Activated T-cell treated with anti-CD3 and anti-CD28 coated beads for 1 hour (primary cell): ENCODE measurements at places on chromosomes 12 and 14.

- no peak for DNase-seq
Observed at GRCh38 chr12:96167492-96167891, 26.7 kb upstream of the ELK3 start.

- DNase-seq: no peak
Observed at GRCh38 chr12:116610971-116611541, 51.9 kb downstream of the MAP1LC3B2 start.

- DNase-seq: no peak
Observed at GRCh38 chr12:45219621-45220020, 3.7 kb downstream of the ANO6 start.

- no peak for DNase-seq
Observed at GRCh38 chr12:117583677-117584225, 222.3 kb upstream of the NOS1 start.

GRCh38 chr12:14975457-14975856 is 2.6 kb downstream of the PDE6H start:
- no peak for DNase-seq

DNA sequence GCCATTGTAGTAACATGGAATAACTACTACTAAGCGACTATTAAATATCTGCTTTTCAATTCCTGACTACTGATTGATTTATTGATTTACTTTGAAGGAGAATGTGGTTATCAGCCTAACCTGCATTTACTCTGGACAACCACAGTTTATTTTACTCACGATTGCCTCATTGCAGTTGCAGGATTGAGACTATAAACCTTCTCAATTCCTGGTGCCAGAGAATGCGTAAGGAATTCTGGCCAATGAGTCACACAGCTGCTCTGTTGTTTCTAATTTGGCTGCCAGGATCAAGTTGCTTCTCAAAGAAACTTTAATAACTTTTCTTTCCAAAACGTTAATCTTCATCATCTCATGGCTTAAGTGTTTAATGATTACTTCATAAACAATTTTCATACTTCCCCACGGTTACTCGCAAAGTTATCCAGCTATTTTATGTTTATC is 13.1 kb upstream of the TMTC1 start:
- no peak for DNase-seq

DNA sequence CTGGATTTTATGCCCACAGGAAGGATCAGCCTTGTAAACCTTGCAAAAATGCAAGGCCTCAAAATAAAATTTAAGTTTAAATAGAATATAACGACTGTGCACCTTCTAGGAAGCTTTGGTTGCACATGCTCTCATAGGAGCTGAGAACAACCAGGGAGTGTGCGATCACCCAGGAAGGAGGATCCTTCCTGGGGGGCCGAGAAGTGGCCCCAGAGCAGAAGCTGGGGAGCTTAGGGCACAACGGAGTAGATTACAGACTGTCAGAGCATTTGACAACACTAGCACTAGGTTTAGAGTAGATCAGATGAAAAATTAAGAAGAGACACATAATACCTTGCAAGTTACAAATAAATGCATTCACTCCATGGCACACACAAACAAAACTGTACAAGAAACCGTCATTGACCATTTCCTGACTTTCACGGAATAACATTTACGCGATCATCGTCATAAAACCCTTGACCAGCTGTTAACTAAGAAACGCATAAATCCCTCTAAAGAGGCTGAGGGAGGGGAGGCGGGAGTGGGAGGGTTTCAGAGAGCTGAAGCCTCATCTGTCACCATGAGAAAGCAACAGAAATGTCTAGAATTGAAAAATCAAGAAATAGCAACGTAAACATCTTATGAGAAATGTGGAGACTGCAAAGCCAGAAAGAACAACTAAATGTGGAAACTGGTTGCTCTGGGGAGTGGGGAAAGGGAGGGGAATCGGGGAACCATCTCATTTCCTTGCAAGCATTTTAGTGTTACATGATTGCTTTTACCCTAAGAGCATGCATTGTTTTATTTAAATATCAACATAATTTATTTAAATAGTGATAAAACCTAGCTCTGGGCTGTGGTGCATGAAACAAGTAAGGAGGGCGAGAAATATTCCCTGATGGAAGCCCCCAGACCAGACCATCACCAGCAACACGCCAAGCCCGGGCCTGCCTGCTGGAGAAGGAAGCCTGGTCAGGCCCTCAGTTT is 13.1 kb upstream of the CCDC85C start:
- no peak for DNase-seq

GRCh38 chr12:84860718-84861117 is 51.9 kb downstream of the SLC6A15 start:
- DNase-seq: no peak

DNA sequence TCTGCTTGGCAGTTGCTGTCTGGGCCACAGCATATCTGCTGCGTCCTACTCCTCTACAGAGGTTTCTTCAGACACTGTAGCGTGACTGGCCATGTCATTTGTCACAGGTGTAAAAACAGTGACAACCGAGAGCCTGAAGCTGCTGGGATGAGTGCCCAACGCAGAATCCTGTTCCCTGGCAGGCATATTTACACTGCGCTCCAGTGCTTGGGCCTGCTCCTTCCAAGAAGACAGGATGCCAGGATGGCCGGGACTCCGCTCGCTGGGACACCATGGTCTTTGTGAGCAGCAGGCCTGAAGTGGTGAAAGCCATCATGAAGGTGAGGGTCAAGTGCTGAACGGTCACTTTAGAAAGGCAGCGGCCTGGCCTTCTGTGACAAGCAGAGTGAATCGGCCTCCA is 171.4 kb downstream of the EMP1 start:
- no peak for DNase-seq

DNA sequence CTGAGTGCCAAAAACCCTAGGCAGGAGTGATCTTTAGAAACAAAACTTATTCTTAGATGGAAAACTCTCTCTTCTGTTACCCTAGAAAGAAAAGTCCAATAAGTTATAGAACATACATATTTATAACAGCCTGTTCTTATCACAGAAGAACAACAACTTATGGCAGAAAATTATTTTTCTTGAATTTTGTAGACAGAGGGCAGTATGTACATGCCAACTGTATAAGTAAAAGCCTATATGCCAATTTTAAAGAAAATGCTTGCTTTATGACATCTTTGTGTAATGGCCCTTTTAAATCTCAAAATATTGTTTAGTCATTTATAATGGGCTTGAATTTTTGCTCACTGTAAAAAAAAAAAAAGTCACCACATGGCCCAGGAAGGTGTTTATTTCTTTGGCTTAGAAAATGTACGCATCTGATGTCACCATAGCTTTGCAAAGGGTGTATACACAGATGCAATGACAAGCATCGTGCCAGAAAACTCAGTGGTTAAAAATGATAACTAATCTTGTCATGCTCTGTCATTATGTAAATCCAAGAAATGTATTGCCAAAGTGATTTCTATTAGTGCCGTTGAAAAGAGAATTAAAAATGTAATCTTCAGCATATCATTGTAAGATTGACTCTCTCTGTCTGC is 38.3 kb upstream of the GRIP1 start:
- DNase-seq: no peak

DNA sequence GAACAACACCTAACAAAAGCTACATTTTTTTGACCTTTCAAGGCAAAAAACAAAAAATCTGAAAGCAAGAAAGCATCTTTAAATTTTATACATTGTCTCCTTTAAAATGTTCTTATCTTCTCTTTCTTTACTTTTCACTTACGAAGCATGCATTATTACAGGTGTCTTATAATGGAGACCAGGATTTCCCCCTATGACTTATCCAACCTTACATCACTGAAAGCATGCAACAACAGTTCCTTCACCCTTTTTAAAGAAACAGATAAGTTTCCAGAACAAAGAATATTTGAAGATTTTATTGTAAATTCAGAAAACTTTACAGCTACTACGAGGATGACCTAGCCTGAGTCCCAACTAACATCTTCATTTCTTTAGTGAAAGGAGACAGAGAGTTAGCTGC is 277.2 kb downstream of the AKAP6 start:
- DNase-seq: no peak

DNA sequence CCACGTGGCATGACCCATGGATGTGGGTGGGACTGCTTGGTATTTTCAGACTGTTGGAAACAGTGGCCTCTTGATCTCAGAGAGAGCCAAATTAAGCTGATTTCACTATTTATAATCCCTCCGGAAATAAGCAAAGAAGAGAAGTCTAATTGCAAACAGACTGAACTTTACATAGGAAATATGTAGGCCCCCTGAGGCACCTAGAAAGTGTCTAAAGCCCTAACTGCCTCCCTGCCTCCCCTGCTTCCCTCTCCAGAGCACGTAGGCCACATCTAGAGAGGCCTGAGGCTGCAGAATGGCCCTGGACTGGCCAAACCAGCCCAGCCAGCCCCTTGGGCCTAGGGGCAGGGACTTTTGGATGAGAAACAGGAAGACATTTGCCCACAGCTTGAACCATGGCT is 123.8 kb downstream of the ZFP36L1 start:
- no peak for DNase-seq

- DNase-seq: no peak
Observed at GRCh38 chr12:25352083-25352918, 101.6 kb upstream of the KRAS start.

DNA sequence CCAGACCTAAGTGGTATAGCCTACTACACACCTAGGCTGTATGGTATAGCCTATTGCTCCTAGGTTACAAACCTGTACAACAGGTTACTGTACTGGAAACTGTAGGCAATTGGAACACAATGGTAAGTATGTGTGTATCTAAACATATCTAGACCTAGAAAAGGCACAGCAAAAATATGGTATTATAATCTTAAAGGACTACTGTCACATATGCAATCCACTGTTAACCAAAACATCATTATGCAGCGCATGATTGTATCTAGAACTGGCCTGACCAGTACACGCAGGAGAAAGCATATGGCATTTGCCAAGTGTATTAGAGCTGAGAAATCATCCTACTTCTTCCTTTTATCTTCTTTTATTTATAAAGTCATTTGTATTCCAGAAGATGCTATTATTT is 75.5 kb downstream of the SLC8A3 start:
- no peak for DNase-seq

GRCh38 chr12:80709811-80710726 is 2.6 kb downstream of the MYF6 start:
- no peak for DNase-seq

DNA sequence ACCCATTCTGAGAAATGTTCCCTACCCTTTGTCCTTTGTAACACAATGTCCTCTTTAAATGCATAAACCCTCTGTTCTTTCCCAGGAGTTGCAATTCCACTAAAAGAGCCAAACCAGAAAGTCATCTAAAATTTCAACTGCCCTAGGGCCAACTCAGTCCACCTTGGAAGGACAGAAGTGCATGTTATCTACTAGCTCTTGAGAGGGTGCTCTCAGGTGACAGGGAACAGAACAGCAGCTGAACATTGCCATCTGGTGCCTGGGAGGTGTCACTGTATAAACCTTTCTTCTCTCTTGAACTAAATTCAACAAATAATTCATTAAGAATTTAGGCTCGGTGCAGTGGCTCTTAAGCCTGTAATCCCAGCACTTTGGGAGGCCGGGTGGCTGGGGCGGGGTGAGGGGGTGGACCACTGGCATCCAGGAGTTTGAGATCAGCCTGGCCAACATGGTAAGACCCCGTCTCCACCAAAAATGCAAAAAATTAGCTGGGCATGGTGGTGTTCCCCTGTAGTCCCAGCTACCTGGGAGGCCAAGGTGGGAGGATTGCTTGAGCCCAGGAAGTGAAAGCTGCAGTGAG is 10.3 kb upstream of the FERMT2 start:
- peak; percentile 29 for DNase-seq

- DNase-seq: no peak
Observed at GRCh38 chr12:7039403-7039802, 21.1 kb upstream of the C1S start.

DNA sequence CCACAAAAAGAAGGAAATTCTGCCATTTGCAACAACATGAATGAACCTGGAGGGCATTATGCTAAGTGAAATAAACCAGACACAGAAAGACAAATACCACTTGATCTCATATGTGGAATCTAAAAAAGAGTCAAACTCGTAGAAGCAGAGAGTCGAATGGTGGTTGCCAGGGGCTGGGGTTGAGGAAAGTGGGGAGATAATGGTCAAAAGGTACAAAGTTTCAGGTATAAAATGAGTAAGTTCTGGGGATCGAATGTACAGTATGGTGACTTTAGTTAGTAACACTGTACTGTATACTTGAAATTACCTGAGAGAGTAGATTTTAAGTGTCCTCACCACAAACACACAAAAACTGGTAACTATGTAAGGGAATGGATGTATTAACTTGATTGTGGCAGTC is 129.4 kb downstream of the PPM1H start:
- DNase-seq: no peak

GRCh38 chr12:55996201-55996714 is 818 bp upstream of the SUOX start:
- peak; percentile 55 for DNase-seq

DNA sequence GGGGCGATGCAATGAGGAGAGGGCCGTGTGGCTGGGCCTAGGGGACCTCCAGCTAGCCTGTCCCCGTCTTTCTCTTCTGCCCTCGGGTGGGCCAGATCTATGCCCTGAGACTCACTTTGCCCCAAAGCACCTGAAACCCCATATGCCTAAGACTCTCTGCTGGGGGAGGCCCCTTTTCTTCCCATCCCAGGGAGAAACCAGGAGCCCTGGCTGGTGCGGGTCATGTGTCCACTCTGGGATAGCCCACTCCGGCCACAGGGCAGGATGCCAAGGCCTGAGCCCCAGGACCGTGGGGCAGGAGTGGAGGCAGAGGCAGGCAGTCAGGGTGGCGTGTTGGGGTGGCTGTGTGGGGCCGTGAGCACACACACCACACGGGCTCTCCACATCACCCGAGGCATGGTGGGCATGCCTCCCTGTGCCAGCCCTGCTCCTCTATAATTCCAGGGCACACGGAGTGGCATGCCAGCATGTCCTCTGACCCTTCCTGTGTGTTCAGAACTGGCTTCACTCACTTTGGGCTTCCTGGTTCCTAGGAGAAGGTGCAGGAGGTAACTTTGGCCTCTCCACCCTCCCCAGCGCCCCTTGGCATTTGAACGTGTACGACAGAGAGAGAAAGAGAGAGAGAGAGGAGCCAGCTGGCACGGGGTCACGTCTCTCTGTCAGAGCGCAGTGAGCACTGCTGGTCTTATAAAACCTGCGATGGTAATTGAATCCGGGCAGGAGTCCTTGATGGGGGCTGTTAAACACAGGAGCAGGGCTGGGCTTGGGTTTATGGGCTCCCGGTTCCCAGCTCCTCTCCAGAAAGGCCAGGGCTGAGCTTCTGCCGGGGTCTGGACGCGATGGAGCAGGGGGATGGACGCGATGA is 144.2 kb downstream of the KIF26A start:
- DNase-seq: no peak

DNA sequence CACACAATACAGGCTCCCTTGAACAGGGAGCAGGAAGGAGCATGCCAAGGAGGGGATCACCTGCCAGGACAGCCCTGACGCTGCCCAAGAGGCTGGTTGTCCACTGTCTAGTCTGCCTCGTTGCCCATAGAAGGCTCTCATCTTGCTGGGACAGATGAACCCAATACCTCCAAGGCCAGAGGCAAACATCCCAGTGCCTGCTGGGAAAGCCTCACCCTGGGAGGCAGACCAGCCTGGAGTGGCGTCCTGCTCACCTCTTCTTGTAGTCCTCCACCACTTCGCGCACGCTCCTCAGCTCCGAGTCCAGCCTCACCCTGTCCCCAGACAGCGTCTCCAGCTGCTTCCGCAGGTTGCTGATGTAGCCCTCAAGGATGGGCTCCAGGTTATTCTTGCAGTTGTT is 2.4 kb downstream of the KRT73 start:
- DNase-seq: no peak

GRCh38 chr12:2982361-2982760 is 23.2 kb downstream of the TEAD4 start:
- no peak for DNase-seq
